ENCODE measurements at places on chromosomes 7 and 10.

DNA sequence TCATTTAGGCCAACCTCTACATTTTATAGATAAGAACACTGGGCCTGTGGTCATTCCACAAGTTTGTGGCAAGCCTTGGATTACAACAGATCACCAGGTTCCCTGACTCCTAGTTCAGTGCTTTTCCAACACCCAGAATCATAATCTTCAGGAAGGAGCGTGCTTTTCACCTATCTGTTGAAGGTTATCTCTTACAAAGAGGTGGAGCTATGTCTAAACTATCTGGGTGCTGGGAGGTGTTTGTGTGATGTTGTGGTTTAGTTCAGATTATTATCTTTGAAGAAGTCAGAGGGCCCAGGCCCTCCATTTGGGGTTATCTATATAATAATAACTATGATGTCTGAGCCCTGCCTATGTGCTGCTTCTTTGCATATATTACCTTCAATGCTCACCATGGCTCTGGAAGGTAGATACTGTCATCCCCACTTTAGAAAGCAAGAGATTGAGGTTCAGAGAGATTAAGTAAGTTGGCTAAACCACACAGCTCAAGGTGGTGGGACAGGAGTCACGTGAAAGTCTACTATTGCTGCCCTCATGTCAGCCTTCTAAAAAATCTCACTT is 24.0 kb downstream of the IL2RA start:
- DNase-seq: no peak

DNA sequence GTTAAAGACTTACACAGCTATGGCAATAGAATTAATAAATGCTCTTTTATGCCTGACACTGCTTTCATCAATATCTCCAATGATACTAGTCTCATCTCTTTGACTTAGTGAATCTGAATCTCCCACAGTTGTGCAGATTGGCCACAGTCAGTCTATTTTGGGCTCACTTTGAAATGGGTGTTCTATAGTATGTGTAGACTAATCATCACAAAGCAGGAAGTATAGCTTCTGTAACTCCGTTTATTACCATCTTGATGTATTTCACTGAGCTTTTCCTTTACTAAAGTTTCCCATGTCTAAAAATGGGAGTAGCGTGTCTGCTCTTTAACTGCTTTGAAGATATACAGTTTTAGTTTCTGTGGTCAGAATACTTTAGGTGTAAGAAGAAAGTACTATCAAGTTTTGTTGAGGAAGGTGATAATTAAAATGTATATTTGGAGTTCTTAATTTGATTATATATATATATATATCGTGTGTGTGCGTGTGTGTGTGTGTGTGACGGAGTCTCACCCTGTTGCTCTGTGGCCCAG is 70.1 kb downstream of the ST7 start:
- DNase-seq: no peak

DNA sequence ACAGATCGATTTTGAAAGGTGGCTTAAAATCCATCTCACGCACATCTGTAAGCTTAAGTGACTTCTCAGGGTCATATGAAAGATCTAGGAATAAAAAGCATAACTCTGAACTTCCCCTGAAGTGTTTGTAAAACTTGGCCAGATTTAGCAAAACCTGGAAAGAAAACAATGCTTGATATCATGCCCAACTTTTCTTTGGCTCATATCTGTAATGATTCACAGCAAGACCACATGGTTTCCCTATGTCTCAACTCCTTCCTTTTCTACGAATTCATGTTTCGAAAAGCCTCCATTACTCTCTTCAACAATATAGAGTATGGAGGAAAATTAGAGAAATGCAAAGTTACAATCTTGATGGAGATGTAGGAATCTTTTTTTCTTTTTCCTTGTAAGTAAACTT is 20.1 kb upstream of the CABCOCO1 start:
- DNase-seq: no peak

DNA sequence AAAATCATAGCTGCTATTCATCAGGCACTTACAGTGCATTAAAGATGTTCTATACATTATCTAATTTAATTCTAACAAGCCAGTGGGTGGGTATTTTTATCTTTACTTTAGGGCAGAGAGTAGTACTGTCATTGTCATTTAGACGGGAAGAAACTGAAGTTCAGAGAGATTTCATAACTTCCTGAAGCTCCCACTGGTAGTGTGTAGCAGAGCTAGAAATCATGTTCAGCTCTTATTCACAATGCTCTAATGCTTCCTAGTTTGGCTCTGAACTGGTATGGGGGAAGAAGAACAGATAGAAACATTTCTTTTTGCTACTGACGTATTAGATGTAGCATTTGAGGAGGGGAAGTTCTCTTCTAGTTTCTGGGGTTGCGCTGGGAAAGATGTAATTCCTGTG is 116.7 kb downstream of the CYP26A1 start:
- no peak for DNase-seq

- no peak for DNase-seq
These were observed 124.6 kb upstream of the NRBF2 start for GRCh38 chr10:63008491-63008890.

GRCh38 chr7:134771889-134772288 is 7.5 kb upstream of the CALD1 start:
- DNase-seq: no peak

DNA sequence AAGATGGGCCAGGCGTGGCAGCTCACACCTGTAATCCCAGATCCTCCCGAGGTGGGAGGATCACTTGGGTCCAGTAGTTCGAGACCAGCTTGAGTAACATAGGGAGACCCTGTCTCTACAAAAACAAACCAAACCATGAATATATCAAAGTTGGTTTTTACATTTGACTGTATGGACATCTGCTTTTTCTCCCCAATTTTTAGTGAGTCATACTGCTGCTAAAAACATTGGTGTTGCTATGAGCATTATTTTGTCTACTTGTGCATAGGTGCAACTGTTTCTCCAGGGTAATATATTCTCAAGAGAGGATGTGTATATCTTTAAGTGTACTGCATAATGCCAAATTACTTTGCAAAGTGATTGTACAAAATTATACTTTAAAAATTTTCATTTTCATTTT is 769 bp upstream of the TMEM248 start:
- no peak for DNase-seq

DNA sequence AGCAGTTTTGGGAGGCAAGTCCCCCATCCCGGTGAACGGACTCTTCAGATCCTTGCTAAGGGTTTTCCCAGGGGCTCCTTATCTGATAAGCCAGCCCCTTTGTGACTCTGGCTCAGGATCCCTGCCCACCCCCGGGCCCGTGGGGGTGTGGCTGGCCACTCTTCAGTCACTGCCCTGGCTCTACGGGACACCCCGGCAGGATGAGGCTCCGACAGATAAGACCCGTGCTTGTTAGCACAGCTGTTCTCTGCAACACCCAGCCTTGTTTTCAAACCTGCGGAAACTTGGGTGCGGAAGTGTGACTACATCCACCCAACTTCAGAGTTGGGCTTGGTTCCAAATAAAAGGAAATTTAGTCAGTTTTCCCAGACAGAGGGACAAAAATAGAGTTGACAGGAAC is 66.7 kb upstream of the PODXL start:
- no peak for DNase-seq

DNA sequence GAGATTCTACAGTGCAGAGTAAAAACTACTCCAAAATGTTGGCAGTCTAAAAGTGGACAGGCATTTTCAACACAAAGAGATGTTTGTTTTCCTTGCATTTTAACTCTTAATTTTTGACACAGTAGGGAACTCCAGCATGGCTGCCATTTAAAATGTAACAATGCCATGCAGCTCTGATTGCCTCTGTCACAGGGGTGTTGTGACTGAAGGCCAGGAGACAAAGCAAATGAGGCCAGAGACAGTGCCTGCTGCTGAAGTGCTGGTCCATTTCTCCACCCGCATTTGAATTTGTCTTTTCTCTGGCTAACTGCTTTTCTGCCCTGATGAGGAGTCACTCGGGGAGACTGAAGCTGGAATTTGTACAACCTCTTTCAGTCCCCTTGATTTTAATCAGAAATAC is 710.6 kb upstream of the GALNT17 start:
- DNase-seq: no peak

DNA sequence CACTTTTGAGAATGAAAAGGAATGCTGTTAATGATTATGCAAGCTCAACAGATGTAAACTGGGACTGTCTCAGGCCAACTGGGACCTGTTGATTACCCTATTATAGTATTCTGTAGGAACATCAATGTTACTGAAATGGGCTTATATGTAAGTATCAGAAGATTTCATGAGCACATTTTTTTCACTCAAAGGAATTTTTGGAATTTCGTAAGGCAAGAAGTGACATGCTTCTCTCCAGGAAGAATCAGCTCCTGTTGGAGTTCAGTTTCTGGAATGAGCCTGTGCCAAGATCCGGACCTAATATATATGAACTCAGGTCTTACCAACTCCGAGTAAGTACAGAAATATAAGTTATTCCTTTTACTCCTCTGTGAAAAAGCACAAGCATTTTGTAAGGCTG is 19.2 kb downstream of the NIPSNAP2 start:
- no peak for DNase-seq

DNA sequence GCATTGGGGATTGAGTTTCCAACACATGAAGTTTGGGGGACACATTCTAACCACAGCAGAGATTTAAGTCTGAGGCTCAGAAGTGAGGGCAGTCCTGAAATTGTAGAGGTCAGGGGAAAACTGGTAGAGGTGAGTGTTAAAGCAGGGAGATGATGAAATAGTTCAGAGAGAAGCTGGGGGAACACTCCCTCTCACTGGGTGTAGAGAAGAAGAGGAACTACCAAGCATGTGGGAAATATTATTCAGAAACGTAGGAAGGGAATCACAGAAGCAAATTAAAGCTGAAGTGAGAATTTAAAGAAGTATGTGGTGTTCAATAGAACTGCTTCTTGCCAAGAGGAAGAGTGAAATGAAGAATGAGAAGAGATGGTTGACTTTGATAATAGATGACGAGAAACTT is 121.5 kb upstream of the FAM3C start:
- no peak for DNase-seq

DNA sequence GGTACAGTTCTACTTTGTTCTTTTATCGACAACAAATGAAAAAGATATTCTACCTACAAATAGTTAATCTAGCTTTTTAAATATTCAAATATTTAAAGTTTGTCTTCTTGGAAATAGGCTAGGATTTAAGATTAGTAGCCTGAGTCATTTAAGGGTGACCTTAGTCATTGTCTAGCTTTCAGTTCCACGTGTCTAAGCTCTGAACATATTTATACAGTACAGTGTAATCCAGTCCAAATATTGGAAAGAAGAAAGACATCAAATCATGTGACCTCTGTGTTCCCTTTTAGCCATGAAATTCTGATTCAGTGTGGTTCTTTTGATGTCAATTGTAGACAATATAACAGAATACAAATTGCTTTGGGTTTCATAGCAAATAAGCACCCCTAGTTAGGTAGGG is 121.1 kb downstream of the MALRD1 start:
- no peak for DNase-seq

GRCh38 chr10:75121322-75121721 is 9.9 kb downstream of the SAMD8 start:
- DNase-seq: no peak

DNA sequence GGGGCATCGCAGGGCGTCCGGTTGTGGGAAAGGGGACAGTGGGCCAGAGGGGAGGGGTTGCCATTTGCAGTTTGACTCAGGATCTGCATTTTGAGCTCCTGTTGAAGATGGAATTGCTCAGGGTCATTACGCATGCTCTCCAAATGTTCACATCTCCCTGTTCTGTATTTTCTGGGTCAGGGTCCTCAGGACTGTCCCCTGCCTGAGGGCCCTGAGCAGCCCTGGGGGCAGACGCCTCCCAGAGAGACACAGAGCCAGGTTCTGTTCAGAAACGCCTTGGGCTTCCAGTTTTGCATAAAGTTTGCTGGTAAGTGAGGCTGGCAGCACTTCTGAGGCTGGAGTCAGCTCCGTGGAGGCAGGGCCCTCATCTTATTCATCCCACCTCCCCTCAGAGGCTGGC is 34.1 kb upstream of the NUB1 start:
- DNase-seq: no peak

GRCh38 chr7:33558549-33559323 is 346.6 kb upstream of the BMPER start:
- no peak for DNase-seq

- no peak for DNase-seq
These were observed 237.4 kb downstream of the ELMO1 start for GRCh38 chr7:37211097-37211880.

- no peak for DNase-seq
These were observed 1014.7 kb downstream of the NRG3 start for GRCh38 chr10:82889728-82890127.

DNA sequence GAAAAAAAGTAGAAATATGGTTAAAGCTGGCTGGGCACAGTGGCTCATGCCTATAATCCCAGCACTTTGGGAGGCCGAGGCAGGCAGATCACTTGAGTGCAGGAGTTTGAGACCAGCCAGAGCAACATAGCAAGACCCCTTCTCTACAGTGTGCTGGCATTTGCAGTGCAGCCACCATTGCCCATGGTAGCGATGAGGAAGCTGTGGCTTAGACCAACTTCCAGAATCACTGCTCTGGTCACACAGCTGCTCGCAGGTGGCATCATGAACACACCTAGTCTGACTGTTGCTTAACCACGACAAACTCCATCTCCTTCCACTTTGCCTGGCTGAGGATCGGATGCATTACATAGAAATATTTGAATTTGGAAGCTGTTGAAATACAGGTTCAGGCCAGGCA is 137.1 kb downstream of the CUX1 start:
- DNase-seq: no peak

DNA sequence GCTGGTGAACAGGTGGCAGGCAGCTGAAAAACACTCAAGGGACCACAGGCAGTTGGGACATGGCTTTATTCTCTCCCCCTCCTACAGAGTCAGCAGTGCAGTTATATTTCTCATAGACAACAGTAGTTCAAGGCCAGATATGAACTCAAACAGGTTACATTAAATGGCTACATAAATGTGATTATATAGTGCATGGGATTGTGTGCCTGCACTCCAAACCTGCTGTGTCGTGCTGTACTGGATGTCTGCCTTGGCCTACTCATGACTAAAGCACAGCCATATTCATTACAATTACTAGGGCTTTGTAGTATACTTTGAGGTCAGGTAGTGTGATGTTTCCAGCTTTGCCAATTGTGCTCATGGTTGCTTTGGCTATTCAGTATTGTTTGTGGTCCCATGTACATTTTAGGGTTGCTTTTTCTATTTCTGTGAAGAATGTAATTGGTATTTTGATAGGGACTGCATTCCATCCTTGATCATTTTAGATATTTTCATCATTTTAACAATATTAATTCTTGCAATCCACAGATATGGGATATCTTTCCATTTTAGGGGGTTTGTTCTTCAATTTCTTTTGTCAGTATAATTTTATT is 393.6 kb downstream of the CNTNAP2 start:
- no peak for DNase-seq

- no peak for DNase-seq
These were observed 581.8 kb downstream of the GRID1 start for GRCh38 chr10:85784792-85785191.

Data from stimulated activated CD4-positive, alpha-beta T cell treated with anti-CD3 and anti-CD28 coated beads, Interleukin-12 subunit alpha, Interleukin-12 subunit beta, amount 100 ng/mL, for 24 hours (primary cell).